ENCODE measurements at places on chromosomes 11 and 22.

DNA sequence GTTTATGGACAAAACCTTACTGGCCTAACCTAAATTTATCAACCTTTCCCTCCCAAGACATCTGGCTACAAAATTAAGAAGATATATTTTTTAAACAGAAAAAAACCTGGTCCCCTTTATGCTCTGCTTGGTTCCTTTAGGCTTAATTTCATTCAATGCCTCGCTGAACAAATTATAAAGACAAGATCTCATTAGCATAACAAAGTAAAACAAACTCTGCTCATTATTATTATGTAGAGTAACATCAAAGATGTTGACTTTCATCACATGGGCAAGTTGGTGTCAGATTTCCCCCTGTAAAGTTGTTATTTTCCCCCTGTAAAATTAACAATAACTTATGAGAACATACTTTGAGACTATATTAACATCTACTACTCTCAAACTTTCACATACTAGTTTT is 11.0 kb downstream of the RRAS2 start:
- no peak for DNase-seq

DNA sequence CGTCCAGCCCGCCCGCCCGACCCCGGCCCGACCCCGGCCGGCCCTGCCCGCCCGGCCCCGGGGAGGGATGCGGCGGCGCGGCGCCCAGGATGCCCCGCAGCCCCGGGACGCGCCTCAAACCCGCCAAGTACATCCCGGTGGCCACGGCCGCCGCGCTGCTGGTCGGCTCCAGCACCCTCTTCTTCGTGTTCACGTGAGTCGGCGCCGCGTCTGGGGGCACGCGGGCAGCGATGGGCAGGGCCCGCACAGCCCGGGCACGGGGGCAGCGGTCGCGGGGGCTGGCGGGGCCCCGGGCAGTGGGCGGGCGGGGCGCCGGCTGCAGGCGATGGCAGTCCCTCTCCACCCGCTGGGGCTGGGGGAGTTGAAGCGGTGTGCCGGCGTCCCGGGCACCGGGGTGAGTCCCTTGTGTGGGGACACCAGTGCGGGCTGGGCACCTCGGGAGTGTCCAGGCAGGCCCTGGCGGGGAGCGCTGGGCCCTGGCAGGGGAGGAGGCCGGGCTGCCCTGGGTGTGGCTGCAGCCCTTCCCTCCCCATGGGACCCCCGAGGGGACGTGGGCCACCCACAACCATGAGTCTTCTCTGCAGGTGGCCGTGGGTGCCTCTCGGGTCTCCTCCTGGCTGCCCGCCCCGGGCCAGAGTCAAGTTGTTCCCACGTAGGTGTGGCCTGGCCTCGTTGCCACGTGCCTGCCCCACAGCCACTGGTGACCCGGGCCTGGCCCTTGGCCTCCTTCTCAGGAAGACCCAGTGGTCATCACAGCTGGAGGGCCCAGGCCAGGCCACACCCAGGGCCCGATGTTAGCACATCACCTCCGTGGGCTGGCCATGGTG is 468 bp downstream of the ZDHHC8 start:
- no peak for DNase-seq

GRCh38 chr11:70650075-70650909 is 252.0 kb downstream of the CTTN start:
- peak; percentile 57 for DNase-seq

GRCh38 chr11:6129635-6130034 is 22.2 kb downstream of the OR56B4 start:
- DNase-seq = no peak

GRCh38 chr11:6022956-6023355 is 7.6 kb downstream of the OR56A1 start:
- peak; percentile 4 for DNase-seq

- DNase-seq = no peak
These were observed 17.5 kb upstream of the FZD4 start for GRCh38 chr11:86972734-86973133.

- no peak for DNase-seq
These were observed 6.0 kb downstream of the P2RX6 start for GRCh38 chr22:21020802-21021429.

DNA sequence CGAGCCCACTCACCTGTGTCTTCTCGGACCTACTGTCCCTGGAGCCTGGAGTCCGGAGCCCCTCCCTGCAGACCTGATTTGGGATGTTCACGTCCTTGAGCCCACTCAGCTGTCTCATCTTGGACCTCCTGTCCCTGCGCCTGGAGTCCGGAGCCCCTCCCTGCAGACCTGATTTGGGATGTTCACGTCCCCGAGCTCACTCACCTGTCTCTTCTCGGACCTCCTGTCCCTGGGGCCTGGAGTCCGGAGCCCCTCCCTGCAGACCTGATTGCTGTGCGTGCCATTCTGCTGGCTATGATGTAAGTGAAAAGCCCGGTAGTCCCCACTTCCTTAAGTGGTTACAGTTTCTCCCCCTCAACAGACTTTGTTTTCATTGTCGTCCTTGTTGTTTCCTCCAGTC is 867.1 kb downstream of the BRD1 start:
- DNase-seq = no peak

DNA sequence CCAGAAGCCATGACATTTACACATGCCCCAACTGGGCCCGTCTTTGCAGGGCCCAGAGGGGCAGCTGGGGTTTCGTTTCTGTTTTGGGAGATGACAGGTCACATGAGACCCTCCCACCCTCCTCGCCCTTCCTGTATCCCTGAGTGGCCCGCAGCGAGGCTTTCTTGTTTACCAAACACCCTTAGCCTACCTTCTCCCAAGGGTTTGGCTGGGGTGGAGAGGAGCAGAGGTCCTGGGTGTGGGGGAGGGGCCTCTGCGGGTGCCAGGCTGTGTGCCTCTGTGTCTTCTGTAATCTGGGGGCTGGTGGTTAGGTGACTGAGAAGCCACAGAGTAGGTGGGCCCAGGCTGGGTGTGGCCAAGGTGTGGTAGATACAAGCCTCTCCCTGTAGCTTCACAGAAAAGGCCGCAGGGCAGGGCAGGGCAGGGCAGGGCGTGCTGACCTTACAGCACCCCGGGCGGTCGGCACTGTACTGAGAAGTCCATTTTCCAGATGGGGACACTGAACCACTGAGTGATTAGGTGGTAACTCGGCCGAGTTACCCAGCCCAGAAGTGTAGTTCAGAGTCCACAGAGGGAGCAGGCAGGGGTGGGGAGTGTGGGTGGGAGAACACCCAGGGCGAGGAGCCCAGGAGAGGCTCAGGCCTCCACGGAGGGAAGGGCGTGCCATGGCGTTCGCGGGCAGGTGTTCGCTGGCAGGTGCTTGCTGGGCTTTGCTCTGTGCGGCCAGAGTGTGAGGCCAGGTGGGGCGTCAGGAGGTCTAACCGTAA is 8.7 kb downstream of the PRR5 start:
- DNase-seq = no peak

- peak; percentile 82 for DNase-seq
These were observed 7.7 kb downstream of the E2F8 start for GRCh38 chr11:19232910-19233503.

DNA sequence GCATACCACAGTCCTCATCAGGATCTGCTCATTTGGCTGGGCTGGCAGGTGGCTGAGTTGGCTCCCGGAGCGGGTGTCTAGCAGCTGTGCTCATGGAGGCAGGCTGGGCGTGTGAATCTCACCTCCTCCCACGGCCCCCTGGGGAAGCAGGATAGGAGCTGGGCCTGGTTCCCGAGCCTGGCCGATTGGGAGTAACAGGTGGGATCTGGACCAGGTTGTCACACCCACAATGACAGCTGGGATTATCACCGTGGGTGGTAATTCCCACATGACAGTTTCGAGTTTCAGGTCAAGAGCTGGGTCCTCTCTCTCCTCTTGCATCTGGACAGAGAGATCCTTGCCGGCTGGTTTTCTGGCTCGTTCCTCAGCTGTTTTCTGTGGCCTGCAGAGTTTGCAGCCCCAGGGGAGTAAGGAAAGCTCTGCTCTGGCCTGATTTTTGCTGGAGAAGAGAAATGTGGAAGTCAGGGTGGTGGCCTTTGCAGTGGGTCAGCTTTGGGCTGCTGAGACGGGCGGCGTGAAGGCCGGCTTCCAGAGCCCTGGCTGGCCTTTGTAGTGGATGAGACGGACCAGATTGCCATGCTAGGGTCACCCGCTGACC is 57.0 kb downstream of the BCR start:
- DNase-seq = no peak

DNA sequence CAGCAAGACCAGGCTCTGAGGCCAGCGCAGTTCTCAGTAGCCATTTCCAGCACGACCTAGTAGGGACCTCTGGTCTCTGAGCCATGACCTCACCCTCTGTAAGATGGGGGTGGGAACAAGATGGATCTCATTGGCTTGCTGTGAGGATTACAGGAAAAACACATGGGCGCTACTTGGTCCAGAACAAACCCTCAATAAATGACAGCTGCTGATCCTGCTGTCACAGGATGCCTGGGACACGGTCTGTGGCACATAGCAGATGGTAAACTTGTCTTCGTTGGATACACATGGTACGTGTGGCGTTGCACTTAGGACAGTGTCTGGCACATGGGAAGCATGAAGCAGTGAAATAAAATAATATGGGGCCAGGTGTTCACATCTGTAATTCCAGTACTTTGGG is 4.5 kb upstream of the KCTD17 start:
- no peak for DNase-seq

GRCh38 chr11:94746721-94747120 is 21.4 kb upstream of the AMOTL1 start:
- no peak for DNase-seq

DNA sequence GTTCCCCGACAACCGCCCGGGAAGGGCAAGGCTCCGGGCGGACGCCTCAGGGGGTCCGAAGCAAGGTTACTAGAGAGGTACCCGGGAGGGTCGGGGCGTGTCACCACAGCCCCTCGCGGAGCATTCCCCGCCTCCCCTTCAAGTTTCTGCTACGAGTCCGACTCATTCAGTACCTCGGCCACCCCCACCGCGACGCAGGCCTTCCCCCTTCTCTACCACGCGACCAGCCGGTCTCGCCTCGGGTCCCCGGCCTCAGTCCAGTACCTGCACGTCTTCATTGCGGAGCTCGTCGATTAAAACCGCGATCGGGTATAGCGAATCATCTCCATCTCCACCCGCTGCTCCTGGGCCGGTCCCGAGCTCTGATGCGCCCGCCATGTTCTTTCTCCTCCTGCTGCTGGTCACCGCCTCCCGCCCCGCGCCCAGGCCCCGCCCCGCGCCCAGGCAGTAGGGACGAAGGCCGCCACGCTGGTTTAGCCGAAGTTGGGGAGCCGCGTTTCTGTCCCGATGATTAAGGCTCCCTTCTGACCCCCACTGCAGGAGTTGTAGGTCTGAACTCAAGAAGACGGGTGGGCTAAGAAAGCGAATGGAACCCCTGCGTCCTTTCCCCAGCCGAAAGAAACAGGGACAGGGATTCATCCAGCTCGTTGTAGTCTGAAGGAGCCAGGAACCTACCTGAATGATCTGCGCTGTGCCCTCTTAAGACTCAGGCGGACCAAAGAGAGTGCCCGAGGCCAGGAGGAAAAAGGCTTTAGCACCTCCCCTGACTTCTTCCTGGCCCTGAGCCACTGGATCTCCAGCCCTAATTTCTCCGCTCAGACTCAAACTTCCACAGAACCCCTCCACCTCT is at the start of gene PPP2R1B:
Gene PPP2R1B, minus strand, starts transcription at position 406 of the 850 bp plus-strand sequence. Its CDS starts 28 bp downstream, at position 378.
- peak; percentile 64 for DNase-seq

DNA sequence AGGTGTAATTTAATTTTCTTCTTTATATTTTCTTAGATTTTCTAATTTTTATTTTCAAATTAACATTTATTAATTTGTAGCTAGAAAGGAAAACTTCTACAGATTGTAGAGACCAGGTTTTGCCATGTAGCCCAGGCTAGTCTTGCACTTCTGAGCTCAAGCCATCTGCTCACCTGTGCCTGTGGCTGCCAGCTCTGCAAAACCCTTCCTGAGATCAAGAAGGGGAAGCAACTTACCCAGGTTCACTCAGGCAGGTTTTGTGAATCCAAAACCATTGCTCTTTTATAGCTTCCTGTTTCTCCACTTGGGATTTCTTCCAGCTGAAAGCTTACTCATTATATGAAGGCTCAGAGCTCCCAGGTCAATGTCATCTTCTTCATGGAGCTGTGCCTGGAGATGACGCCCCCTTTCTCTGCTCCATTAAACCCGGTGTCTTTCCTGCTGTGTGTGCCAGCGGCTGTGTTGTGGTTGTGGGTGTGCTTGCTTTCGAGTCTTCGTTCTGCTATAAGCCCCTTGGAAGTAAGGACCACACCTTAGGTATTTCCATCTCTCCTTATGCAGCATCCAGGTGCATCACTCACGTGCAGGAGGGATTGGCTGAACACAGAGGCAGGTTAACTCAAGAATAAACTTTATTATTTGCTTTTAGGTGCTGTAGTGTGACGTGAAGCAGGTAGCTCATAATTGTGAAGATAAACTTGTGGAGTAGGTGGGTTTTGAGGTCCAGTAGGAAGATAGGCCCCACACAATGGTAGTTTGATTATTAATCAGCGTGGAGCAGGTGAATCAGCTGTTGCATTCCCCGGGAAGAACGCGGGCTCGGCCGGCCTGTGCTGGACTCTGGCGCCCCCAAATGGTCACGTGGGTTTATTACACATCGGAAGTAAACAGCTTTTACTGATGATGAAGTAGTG is 42.2 kb upstream of the INCENP start:
- peak; percentile 58 for DNase-seq

GRCh38 chr11:118260353-118260752 is 3.7 kb downstream of the MPZL2 start:
- DNase-seq = no peak

- DNase-seq = no peak
These were observed 72.4 kb upstream of the FGF3 start for GRCh38 chr11:69891421-69892236.

GRCh38 chr11:30697032-30697431 is 110.9 kb upstream of the MPPED2 start:
- no peak for DNase-seq

DNA sequence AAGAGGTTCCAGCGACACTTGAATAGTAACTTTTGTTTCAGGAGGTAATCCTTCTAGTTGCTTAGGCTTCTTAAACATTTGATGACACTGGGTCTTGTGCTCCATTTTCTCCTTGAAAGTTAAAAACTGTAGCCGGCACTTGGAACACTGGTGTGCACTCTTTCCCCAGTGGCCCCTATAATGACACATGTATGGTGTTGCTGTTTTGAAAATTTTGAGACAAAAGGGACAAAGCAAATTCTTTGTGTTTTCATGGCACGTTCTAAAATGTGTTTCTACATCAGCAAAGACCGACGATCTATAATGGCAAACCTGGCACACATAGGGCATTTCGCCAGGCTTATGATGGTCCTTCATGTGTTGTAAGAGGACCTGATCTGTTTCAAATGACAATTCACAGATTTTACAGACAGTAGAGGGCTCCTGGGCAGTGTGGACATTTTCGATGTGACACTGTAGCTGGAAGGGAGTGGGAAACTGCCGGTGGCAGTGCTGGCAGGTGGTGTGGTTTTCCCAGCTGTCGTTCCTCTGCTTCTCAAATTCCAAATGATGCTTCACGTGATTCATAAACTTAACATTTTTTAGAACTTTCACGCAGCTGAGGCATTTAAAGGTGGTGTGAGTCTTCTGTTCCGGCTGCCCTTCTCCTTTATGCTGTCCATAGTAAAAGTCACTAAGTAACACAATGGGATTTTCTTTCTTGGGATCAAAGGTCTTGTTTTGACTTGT is 20.5 kb downstream of the ZNF280B start:
- DNase-seq = no peak
